ENCODE measurements at places on chromosomes 6 and 20. TPM values are rescaled to one million over a fixed set of nuclear protein-coding genes. Genes with fewer than 3 reads are reported as not detected.
A peak's percentile ranks its signal among the peaks of the same experiment; 100 is the strongest.

DNA sequence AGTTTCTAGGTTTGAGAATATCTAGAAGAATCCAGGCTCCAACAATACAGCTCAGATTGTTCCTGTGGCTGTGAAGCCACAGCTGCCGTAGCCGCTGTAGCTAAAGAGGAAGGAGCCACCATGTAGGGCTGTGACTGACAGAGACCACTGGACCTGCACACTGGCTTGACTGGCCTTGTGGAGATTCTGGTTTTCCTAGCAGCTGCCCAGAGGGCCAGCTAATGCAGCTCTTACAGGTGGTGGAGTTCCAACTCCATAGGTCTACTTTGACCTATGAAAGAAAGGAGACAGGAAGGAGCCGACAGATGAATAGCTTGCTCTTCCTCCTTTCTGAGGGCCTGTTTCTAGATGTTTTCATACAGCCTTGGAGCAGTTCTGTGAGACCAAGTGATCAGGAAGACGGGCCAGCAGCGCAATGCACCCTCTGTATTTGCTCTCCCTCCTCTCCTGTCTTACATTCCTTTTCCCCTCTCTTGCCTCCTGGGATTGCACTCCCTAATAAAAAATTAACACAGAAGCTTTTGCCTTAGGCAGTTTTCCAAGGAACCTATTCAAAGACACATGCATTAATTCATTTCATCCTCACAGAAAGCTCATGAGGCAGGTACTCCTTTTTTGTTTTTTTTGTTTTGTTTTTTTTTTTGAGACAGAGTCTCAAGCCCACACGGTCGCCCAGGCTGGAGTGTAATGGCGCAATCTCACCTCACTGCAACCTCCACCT lies 51.8 kb upstream of the MYB start:
- no peaks in the 10 kb centered on the region for H3K27me3 ChIP-seq
- no peak for DNase-seq
- no peaks in the 10 kb centered on the region for H3K4me1 ChIP-seq
- no peak overlapping the region for H3K27ac ChIP-seq

GRCh38 chr6:148328876-148329555 lies 13.6 kb upstream of the SASH1 start:
- no peak overlapping the region for H3K4me3 ChIP-seq
- H3K36me3 ChIP-seq, result no peaks in the 10 kb centered on the region
- no peak overlapping the region for H3K27ac ChIP-seq
- no peak for DNase-seq
- no peaks in the 10 kb centered on the region for H3K4me1 ChIP-seq

Gene BHLHE23
- total RNA-seq, result not detected

Gene SFT2D1
- 33.3 TPM for total RNA-seq

DNA sequence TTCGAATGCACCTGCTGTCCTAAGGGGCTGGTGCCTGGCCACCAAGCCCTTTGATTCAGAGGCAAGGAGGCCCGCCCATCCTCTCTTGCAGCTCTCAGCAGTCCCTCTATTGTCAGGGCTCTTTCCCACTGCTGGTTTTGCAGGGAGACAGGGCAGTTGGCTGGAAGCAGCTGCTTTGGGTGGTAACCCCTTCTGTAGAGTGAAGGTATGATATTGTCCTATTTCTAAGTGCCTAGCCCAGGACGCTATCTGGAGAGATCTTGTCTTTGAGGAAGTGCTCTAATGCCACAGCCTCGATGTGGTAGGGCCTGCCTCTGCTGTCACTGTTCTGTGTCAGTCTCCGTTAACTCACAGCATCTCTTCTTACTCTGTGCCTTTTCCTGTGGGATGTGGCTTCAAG lies 5.6 kb downstream of the PLCG1 start:
- no peaks in the 10 kb centered on the region for H3K27me3 ChIP-seq
- DNase-seq, result peak; percentile 25
- H3K4me3 ChIP-seq, result no peak overlapping the region
- no peak overlapping the region for H3K27ac ChIP-seq

DNA sequence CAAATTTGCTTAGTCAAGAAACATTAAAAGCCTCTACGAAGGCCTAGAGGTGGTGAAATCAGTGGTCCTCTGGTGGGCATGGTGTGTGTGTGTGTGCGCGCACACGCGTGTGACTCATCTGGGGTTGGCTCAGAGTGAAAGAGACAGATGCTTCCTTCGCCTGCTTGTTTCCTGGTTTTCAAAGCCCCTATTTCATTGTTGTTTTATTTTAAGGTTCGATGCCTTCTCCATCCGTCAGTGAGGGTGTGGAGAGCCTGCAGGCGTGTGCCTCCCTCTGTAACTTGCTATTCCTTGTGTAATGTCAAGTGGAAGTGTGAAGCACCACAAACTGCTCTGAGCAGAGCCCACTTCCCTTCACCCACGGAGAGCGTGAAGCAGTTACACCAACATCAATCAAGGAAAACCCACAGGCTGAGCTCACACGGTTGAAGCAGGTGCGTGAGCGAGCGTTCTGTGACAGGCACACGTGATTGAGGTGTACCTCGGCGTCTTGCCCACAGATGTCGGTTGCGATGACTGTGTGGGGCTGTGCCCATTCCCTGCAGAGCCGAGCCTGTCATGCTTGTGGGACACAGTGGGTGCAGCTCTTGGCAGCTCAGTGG lies 233.9 kb downstream of the PRL start:
- no peaks in the 10 kb centered on the region for H3K36me3 ChIP-seq
- no peak overlapping the region for H3K27ac ChIP-seq

Gene WFDC12
- total RNA-seq, result not detected

- H3K4me1 ChIP-seq, result no peaks in the 10 kb centered on the region
- no peaks in the 10 kb centered on the region for H3K27me3 ChIP-seq
- DNase-seq, result no peak
- H3K27ac ChIP-seq, result no peak overlapping the region
Observed at GRCh38 chr6:12832226-12832735, 115.7 kb downstream of the PHACTR1 start.

DNA sequence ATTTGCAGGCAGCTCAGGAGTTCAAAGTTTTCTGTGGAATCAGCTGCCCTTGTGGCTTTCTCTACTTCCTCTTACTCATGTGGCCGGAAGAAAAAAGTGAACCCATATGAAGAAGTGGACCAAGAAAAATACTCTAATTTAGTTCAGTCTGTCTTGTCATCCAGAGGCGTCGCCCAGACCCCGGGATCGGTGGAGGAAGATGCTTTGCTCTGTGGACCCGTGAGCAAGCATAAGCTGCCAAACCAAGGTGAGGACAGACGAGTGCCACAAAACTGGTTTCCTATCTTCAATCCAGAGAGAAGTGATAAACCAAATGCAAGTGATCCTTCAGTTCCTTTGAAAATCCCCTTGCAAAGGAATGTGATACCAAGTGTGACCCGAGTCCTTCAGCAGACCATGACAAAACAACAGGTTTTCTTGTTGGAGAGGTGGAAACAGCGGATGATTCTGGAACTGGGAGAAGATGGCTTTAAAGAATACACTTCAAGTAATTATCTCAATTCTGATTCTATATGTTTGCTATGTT lies 1.1 kb downstream of the MGME1 start:
- H3K36me3 ChIP-seq, result no peaks in the 10 kb centered on the region
- peaks cover 56% of the 10 kb centered on the region for H3K4me1 ChIP-seq
- peak; percentile 36 for DNase-seq
- peak overlapping the region; percentile 88 for H3K4me3 ChIP-seq

- no peaks in the 10 kb centered on the region for H3K36me3 ChIP-seq
- no peak overlapping the region for H3K4me3 ChIP-seq
- DNase-seq, result peak; percentile 78
- no peak overlapping the region for H3K27ac ChIP-seq
- no peaks in the 10 kb centered on the region for H3K27me3 ChIP-seq
- no peaks in the 10 kb centered on the region for H3K4me1 ChIP-seq
Observed at GRCh38 chr6:112780498-112781096, 433.5 kb downstream of the RFPL4B start.

DNA sequence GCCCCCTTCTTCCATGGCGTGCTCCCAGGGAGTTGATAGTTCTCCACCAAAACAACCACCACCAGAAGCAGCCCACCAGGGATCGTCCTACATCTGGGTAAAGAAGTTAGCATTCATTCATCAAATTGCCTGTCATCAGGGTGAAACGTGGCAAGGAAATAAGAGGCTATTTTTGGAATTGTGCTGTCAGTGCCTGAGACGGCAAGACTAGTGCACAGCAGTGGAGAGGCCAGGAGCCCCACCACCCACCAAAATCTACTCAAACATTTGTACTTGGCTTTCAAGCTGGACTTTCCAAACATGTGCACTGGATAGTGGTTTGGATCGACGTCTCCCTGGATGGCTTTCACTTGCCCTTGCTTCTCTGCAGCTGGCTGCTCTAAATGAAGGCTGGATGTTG lies 44.8 kb downstream of the TXNDC5 start:
- no peaks in the 10 kb centered on the region for H3K36me3 ChIP-seq
- H3K27ac ChIP-seq, result no peak overlapping the region
- no peaks in the 10 kb centered on the region for H3K4me1 ChIP-seq
- H3K27me3 ChIP-seq, result no peaks in the 10 kb centered on the region

DNA sequence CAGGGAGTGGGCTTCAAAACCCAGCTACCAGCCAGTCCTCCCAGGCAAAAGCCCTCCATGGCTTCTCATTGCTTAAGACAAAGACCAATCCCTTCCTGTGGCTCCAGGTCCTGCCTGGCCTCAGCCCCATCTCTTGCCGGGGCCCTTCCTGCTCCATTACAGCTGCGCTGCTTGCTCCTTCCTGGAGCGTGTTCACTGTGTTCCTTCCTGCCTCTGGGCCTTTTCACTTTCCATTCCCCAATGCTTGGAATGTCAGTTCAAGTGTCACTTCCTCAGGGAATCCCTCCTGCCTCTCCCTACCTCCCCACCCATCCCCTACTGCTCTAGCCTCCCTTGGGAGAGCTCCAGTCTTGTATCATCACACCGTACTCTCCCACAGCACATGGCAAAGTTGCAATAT lies 11.1 kb upstream of the ITPR3 start:
- no peaks in the 10 kb centered on the region for H3K36me3 ChIP-seq
- peaks cover 16% of the 10 kb centered on the region for H3K4me1 ChIP-seq
- no peaks in the 10 kb centered on the region for H3K27me3 ChIP-seq
- no peak overlapping the region for H3K4me3 ChIP-seq

GRCh38 chr6:169371344-169372127 lies 117.9 kb upstream of the THBS2 start:
- H3K27me3 ChIP-seq, result no peaks in the 10 kb centered on the region
- no peak overlapping the region for H3K4me3 ChIP-seq
- no peak for DNase-seq
- no peak overlapping the region for H3K27ac ChIP-seq

GRCh38 chr6:2579241-2579761 lies 171.4 kb downstream of the MYLK4 start:
- H3K4me3 ChIP-seq, result no peak overlapping the region
- H3K27ac ChIP-seq, result no peak overlapping the region
- H3K36me3 ChIP-seq, result no peaks in the 10 kb centered on the region

DNA sequence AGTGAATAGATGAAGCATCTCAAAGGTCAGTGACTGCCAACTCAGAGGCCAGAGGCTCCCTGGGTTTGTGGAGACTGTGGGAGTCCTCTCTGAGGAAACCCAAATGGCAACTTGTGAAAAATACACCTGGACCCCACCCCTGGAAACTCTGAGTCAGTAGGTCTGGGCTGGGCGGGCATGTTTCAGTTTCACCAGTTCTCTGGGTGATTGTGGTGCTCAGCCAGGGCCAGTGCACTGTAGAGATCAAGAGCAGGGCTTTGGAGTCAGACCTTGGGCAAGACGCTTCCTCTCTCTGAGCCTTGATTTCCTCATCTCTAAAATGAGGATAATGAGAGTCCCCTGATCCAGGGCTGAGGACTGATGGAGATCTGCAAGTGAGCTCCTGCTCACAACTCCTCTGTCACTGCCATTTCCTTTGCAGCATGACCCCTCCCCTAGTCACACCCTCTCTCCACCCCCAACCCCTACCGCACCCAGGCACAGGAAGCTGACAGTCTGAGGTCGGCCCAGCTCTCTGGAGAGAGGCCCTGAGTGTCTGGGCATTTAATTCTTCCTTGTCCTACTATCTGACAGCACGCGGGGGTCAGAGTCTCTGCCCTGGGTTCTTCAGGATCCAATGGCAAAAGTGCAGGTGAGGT lies 5.1 kb downstream of the DEF6 start:
- no peaks in the 10 kb centered on the region for H3K27me3 ChIP-seq
- H3K4me1 ChIP-seq, result peaks cover 32% of the 10 kb centered on the region
- DNase-seq, result peak; percentile 82
- H3K27ac ChIP-seq, result peak overlapping the region; percentile 61

DNA sequence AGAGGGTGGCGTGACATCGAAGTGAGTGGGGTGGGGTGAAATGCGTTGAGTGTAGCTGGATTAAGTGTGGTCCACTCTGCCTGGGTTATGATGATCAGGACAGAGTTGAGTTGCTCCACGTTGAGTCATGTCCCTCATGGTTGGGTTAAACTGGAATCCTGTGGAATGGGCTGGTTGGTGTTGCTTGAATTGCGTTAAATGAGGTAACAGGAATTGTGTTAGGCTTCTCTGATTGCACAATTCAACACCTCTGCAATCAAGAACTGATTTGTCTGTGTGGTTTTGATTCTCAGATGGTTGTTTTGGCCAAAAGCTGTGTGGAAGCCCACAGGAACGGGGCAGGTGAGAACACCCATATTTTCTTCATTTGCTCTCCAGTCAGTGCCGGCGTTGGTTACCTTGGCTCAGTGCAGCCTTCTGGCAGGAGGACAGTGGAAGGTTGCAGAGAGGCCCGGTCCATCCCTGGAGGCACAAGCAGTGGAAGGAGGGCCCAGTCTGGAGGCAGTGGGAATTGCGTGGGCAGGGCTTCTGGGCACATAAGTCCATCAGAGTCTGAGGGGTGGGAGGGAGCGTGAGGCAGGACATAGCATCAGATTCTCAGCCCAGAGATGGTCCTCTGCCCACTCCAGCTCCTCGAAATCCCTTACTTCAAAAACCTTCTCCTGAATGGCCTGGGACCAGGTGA lies 11.6 kb downstream of the NOTCH4 start:
- no peak overlapping the region for H3K27ac ChIP-seq
- H3K36me3 ChIP-seq, result no peaks in the 10 kb centered on the region
- no peak overlapping the region for H3K4me3 ChIP-seq
- DNase-seq, result no peak

- no peaks in the 10 kb centered on the region for H3K27me3 ChIP-seq
- no peaks in the 10 kb centered on the region for H3K36me3 ChIP-seq
- peaks cover 18% of the 10 kb centered on the region for H3K4me1 ChIP-seq
- H3K4me3 ChIP-seq, result no peak overlapping the region
Observed at GRCh38 chr20:47493175-47493962, 8.3 kb upstream of the NCOA3 start.

GRCh38 chr6:129543981-129544380 lies 166.0 kb downstream of the ARHGAP18 start:
- no peaks in the 10 kb centered on the region for H3K4me1 ChIP-seq
- no peak for DNase-seq
- H3K4me3 ChIP-seq, result no peak overlapping the region
- H3K27ac ChIP-seq, result no peak overlapping the region
- no peaks in the 10 kb centered on the region for H3K27me3 ChIP-seq

GRCh38 chr20:62066983-62067433 lies 1.3 kb upstream of the TAF4 start:
- no peaks in the 10 kb centered on the region for H3K27me3 ChIP-seq
- H3K27ac ChIP-seq, result peak overlapping the region; percentile 90
- H3K4me3 ChIP-seq, result peak overlapping the region; percentile 45
- H3K36me3 ChIP-seq, result no peaks in the 10 kb centered on the region
- peak; percentile 46 for DNase-seq

GRCh38 chr6:127404133-127404532 lies 55.1 kb downstream of the KIAA0408 start:
- H3K4me3 ChIP-seq, result no peak overlapping the region
- no peaks in the 10 kb centered on the region for H3K36me3 ChIP-seq
- no peak overlapping the region for H3K27ac ChIP-seq
- no peaks in the 10 kb centered on the region for H3K27me3 ChIP-seq
- no peak for DNase-seq

All from transverse colon (tissue), 4 donors.